ENCODE measurements at places on chromosomes 13 and 19.

GRCh38 chr13:109096101-109096500, 466.7 kb downstream of the MYO16 start:
- DNase-seq: no peak

DNA sequence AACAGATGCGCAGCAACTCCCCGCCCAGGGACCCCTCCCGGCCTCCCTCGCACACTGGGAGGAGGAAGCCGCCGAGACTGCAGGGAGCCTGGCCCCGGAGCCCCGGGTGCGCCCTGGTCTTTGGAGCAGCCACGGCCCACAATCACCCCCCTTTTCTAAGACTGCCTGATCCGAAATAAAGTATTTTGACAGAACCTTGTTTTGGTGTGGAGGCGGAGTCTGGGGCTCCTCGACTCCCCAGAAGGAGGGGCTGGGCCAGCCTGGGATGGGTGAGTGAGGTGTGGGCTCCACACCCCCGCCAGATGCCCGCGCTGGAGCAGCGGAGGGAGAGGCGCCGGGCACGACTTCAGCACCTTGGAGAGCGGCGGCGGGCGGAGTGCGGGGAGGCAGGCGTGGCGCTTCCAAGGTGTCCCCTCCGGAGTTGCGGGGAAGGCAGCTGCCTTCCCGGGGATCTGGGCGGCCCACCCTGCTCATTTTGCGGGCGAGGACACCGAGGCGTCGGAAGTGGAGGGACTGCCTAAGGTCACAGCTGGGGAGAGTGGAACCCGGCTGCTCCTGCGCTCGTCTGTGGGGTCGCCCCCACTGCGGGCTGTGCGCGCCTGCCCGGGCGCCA, 9.4 kb downstream of the SIRT6 start:
- peak; percentile 51 for DNase-seq

DNA sequence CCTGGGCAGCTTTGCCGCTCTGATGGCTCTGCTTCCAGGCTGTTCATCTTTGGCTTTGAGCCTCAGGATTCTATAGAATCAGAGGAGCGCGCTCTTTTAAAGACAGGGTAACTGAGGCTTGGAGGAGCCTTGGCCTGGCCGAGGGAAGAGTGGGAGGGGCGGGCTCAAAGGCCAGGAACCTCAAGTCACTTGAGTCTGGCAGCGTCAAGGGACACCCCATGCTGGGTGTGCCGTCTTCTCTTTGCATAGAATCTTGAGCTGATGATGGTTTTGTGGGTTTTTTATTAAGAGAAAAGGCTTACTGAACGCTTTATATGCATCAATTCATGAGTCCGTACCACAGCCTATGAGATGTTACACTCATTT, 1.1 kb downstream of the PGLS start:
- no peak for DNase-seq

DNA sequence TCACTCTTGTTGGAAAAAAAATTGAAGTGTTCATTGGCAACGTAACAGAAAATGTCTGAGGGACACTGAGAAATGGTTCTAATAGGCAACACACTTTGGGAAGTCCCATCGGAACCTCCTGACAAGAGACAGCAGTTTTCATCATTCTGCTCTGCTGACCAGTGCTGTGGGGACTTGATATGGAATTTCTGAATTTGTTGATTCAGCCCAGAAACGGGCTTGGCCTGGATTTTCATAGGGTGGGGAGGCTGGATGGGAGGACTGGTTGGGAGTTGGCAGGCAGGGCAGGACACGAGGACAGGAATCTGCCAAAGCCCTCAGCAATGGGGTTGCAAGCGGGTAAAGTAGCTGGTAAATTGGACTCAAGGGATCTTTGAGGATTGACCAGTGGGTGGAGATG, 96.5 kb downstream of the DCT start:
- DNase-seq: no peak

GRCh38 chr19:51546650-51547396, 15.4 kb upstream of the SIGLEC6 start:
- DNase-seq: no peak

DNA sequence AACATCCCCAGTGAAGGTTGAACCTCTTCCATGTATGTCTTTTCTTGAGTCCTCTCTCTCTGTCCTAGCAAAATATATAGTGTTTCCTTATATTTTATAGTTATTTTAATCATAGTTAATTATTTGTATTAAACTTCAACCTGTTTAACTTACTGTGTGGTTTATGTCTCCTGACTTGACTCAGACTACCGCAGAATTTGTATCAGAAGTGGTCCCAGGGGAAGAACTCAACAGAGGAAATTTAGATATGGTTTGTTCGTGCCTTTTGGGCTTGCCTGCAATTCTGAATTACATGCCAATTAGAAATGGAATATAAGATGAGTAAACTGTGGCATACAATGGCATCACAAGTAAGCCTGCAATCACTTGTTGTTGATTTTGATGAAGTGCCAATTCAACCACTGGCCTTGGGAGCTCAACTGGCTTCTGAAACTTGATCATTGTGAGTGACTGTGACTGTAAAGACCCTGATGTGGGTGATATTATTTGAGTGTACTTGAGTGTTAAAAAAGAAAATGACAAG, 1459.5 kb upstream of the PCDH20 start:
- DNase-seq: no peak

DNA sequence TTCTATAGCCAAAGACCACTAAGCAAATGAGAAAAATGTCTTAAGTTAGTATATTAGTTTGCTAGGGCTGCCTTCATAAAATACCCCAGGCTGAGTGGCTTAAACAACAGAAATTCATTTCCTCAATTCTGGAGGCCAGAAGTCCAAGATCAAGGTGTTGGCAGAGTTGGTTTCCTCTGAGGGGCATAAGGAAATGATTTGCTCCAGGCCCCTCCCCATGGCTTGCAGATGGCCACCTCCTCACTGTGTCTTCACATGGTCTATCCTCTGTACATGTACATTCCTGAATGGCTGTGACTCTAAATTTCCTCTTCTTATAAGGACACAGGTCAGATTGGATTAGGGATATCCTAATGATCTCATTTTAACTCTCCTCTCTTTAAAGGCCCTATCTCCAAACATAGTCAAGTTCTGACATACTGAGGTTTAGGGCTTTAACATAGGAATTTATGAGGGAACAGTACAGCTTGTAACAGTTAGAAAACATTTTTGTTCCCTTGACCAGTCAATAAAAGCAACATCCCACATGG, 307.4 kb downstream of the DIAPH3 start:
- DNase-seq: no peak

- DNase-seq: no peak
Measured at GRCh38 chr19:1399745-1400144, 1.6 kb downstream of the GAMT start.

- no peak for DNase-seq
Measured at GRCh38 chr13:21208652-21209154, 32.2 kb downstream of the MRPL57 start.

DNA sequence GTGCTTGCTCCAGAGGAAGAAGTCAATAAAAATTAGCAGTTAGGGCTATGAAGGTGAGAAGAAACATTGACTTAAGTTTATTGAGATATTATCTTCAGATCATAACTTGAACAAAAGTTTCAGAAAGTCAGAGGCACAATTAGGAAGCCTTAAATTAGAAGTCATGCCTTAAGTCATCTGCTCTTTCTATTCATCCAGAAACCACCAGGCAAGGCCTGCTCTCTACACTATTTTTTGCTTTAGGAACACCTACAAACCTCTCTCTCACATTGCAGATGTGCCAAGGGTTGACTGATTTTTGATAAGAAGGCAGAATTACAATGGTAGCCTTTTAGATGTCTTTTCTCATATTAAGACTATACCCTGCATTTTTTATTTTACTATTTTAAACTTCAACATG, 268.7 kb downstream of the SPRY2 start:
- DNase-seq: no peak

- DNase-seq: no peak
Measured at GRCh38 chr13:95457294-95457693, 95.2 kb upstream of the CLDN10 start.

- no peak for DNase-seq
Measured at GRCh38 chr19:49272204-49272603, 52.8 kb downstream of the SLC6A16 start.
